NAMALWA (cell line): ENCODE measurements at places on chromosomes 16 and 17.
A peak's percentile ranks its signal among the peaks of the same experiment; 100 is the strongest.

DNA sequence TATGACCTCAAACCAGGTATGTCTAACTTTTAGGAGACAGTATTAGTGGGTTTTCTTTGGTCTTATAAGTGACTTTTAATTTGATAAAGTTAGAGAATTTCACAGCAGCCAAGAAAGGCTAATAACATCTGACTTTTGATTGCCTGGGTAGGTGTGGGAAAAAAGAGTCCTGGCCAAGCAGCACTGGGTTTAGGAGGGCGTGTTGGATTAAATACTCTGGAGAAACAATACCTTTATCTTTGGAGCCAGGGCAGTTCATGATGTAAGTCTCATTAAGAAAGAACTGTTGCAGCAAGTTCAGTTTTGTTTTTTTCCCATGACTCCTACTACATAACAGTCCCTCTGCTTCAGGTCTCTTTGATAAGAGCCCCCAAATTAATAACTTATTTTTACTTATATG lies 26.7 kb upstream of the MRC2 start:
- DNase-seq: no peak

DNA sequence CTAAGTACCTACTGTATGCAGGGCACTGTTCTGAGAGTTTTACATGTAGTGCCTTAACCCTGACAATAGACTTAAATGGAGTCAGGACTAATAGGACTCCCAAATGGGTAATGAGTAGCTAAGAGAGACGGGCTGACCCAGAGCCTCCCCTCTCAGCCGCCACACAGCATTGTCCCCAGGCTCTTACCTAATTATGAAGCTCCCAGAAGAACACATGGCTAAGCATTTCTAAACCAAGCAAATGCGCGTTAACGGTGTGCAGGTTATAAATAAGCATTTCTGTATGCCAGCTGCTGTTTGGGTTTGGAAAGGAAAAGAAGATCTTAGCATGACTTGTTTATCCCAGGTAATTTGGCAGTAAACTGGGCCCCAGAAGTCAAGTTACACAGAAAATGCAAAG lies 14.3 kb downstream of the KATNIP start:
- DNase-seq: no peak

GRCh38 chr16:57405097-57405496 lies 530 bp downstream of the CCL17 start:
- DNase-seq: no peak

DNA sequence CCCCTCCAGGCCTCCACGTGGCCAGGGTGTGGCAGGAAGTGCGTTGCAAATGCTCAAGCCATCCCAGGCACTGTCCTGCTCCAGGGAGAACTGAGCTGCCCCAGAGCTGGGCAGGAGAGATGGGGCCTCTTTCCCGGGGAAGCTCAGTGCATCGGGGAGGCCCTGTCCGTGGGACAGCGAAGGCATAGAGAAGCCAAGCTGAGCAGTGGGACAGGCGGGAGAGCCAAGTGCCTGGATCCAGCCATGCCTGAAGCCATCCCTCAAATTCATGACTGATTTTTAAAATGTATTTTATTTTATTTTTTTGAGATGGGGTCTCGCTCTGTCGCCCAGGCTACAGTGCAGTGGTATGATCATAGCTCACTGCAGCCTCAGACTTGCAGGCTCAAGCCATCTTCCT lies 25.4 kb upstream of the SSTR5 start:
- no peak for DNase-seq

GRCh38 chr17:57609125-57609877 lies 135.8 kb downstream of the CCDC182 start:
- no peak for DNase-seq

GRCh38 chr17:15886804-15887203 lies 58.1 kb upstream of the ADORA2B start:
- DNase-seq: no peak

DNA sequence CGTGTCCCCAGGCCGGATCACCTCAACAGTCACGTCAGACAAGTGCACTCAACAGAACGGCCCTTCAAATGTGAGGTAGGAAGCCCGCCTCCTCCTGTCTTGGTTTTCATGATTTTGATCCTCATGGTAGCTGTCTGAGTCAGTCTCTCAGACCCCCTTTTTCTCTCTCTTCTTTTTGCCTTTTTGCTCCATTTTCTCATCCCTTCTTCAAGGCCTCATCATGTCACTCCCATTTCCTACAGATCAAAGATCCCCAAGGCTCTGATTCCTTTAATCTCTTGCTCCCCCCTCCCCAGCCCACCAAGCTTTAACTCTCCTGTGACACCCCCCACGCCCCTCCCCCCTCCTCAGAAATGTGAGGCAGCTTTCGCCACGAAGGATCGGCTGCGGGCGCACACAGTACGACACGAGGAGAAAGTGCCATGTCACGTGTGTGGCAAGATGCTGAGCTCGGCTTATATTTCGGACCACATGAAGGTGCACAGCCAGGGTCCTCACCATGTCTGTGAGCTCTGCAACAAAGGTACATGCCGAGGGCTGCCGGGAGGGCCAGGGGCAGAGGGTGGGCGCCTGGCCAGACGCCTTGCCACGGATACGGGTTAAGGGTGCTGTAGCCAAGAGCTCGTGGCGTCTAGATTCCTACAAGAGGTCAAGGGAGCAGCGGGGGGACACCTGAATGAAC lies 2.0 kb downstream of the MAZ start:
- no peak for DNase-seq

GRCh38 chr16:12453832-12454231 lies 349.9 kb downstream of the CPPED1 start:
- DNase-seq: no peak

GRCh38 chr16:47970291-47970931 lies 185.4 kb downstream of the ABCC12 start:
- DNase-seq: peak; percentile 16

- no peak for DNase-seq
Observed at GRCh38 chr16:28058839-28059589, 4.5 kb downstream of the GSG1L start.

GRCh38 chr16:4487955-4488498 lies 11.8 kb downstream of the HMOX2 start:
- DNase-seq: no peak

- no peak for DNase-seq
Observed at GRCh38 chr17:9205520-9206409, 184.5 kb downstream of the NTN1 start.

- no peak for DNase-seq
Observed at GRCh38 chr17:40378966-40379365, 14.4 kb upstream of the GJD3 start.

GRCh38 chr17:37292429-37293139 lies 83.2 kb upstream of the C17orf78 start:
- DNase-seq: peak; percentile 78

DNA sequence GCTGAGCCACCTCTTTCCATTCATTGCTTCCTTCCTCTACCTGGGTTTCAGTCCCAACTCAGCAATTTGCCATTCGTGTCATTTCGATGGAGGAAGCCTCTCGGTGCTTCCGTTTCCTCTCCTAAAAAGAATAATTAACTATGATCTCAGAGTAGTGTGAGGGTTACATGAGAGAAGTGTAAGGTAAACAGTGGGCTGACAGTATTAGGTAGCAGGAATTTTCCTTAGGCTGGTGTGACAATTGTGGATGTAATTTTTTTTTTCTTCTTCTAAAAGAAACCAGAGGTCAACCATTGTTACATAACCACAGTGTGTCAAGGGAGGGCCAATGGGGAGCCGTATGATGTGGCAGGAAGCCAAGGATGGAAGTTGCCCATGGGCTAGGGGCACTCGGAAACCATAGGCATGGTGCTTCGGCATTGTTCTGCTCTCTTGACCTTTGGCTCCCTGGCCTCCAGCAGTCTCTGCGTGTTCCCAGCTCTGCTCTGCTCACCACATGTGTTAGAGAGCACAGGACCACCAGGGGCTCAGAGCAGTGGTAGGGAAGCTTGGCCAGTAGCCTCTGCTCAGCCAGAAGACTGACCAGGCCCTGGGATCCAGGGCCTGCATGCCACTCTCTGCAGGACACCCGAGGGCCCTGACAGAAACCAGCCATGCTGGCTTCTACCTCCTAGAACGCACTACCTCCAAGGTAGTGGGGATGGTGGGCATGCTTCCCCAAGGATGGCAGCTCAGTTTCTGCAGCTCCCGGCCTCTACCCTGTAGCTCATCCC lies 2.0 kb upstream of the TOP2A start:
- no peak for DNase-seq

DNA sequence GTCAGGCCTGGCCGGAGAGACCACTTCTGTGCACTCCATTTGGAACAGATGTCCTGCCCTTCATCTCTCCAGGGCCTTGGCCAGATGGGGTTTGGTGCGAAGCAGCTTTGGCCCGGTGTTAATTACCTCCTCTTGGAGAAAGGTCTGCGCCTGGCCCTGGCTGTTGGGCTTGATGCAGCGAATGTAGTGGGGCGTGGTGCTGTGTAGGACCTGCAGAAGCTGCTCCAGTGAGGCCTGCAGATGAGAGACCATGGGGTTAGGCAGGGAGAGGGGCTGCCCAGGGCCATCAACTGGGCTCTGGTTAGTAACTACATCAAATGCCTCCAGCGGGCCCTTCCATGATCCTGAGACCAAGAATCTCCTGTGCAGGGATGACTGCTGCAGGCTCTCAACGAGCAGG lies 18.7 kb downstream of the ZNHIT3 start:
- DNase-seq: no peak

DNA sequence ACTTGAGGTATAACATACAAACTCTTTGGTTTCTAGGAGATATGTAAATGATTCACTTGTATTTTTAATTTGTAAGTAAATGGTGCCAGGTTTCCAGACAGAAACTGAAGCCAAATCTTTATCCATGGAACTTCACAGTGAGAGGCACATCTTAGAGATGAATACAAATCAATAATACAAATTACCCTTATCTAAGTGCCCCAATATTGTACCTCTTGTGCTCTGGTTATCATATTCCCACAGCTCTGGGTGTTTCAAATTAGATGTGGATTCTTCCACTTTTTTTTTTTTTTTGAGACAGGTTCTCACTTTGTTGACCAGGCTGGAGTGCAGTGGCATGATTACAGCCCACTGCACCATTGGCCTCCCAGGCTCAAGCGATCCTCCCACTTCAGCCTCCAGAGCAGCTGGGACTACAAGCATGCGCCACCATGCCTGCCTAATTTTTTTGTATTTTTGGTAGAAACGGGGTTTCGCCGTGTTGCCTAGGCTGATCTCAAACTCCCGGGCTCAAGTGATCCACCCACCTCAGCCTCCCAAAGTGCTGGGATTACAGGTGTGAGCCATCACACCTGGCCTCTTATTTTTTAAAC lies 38.0 kb upstream of the DHX40 start:
- DNase-seq: no peak

DNA sequence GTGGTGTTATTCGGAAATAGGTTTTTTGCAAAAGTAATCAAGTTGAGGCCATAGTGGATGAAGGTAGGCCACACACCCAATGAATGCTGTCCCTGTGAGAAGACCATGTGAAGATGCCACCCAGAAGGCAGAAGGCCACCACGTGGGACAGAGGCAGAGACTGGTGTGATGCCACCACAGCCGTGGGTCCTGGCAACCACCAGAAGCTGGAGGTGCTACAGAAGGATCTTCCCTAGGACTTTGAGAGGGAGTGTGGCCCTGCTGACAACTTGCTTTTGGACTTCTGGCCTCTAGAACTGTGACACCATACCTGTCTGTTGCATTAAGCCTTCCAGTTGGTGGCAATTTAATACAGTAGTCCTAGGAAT lies 49.3 kb downstream of the RMI2 start:
- no peak for DNase-seq

- no peak for DNase-seq
Observed at GRCh38 chr17:15657868-15658267, 26.2 kb downstream of the TRIM16 start.

GRCh38 chr16:2481676-2482075 lies 6.7 kb downstream of the TBC1D24 start:
- no peak for DNase-seq

- DNase-seq: peak; percentile 63
Observed at GRCh38 chr16:88505405-88506082, 52.5 kb downstream of the ZFPM1 start.

GRCh38 chr16:66468321-66468965 lies 41.3 kb downstream of the BEAN1 start:
- DNase-seq: no peak

DNA sequence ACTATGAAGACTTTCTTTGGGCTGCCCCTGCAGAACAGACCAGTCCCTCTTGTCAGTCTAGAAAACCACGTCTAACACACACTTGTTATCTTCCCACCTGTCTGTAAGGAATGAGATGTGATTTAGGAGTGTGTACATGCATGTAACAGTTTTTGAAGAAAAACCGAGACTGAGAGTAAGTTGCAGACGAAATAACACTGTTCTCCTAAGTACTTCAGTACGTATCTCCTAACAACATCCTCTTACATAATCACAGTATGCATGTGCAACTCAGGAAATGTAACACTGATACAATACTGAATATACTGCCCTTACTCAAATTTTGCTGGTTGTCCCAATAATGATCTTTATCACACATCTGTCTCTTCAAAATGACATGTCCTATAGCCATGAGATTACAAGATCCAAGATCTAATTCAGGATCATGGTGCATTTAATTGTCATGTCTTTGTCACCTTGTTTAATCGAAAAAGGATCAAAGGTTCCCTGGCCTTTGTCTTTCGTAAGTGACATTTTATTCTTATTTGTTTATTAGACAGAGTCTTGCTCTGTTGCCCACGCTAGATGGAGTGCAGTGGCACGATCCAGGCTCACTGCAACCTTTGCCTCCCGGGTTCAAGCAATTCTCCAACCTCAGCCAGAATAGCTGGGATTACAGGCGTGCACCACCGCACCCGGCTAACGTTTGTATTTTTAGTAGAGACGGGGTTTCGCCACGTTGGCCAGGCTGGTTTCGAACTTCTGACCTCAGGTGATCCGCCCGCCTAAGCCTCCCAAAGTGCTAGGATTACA lies 25.6 kb downstream of the CREBBP start:
- DNase-seq: no peak

- no peak for DNase-seq
Observed at GRCh38 chr17:32798938-32799337, 78.0 kb downstream of the MYO1D start.

GRCh38 chr16:67547423-67548264 lies 14.7 kb upstream of the CTCF start:
- DNase-seq: peak; percentile 97

DNA sequence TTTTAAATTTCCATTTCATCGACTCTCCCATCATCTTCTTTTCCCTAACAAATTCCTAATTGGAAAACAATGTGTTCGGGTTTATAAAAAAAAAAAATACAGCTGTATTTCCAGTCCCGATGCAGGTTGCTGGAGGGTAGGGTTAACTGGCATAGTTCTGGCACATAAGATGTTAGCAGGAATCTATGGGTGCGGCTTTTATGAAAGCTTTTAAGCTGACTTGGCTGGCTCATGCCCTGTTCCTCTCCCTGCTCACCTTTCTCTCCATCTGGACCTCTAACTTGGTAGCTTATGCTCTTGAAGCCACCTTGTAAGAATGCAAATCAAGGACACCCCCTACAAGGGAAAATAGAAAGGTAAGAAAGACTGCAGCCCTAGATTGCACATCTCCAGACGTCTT lies 33.2 kb upstream of the KCNJ2 start:
- DNase-seq: no peak

DNA sequence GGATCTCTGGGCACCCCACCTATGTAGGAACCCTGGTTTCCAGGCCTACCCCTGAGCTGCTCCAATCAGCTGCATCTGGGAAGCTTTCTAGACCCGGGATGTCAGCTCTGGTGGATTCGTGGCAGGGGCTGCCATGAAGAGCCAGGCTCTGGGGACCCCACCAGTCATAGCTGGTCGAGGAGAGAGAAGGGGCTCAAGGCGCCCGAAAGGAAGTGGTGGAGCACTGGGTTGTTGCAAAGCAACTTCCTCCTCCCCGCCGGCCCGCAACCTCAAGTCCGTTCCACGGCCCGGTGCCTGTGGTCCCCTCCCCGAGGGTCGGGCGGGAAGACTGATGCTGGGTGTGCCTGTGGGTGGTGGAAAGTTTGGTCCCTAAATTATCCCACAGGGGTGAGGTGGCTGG lies 10.2 kb downstream of the TBKBP1 start:
- peak; percentile 46 for DNase-seq

GRCh38 chr16:12507366-12507765 lies 296.3 kb downstream of the CPPED1 start:
- DNase-seq: no peak
